ENCODE measurements at places on chromosomes 4 and X. TPM values are rescaled to one million over a fixed set of nuclear protein-coding genes. Genes with fewer than 3 reads are reported as not detected.

Gene FGFRL1
- total RNA-seq: 32.9 TPM

DNA sequence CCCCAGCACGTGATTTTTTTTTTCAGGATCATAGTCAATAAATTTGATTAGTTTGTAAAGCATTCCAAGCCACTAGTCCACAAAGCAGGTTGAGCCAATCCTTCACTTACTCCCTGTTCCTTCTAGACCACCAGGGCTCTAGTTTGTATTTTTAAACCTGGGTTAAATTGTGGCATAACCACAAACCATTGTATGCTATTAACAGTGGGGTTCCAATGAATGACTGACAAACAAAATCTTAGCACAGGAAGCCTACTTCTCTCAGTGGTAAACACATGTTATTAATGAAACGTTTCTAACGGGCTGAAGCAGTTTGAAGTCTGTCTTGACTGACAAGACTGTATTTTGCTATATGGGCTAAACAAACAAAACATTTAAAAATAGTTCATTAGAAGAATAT lies 48.6 kb upstream of the GYPA start:
- H3K4me1 ChIP-seq: no peaks in the 10 kb centered on the region
- no peaks in the 10 kb centered on the region for H3K27me3 ChIP-seq
- no peak for DNase-seq
- H3K27ac ChIP-seq: no peak overlapping the region
- no peaks in the 10 kb centered on the region for H3K36me3 ChIP-seq
- no peak overlapping the region for H3K4me3 ChIP-seq

GRCh38 chr4:155722336-155722735 lies 36.5 kb upstream of the GUCY1B1 start:
- no peaks in the 10 kb centered on the region for H3K4me1 ChIP-seq
- H3K27ac ChIP-seq: no peak overlapping the region
- peaks cover 4% of the 10 kb centered on the region for H3K36me3 ChIP-seq
- H3K27me3 ChIP-seq: no peaks in the 10 kb centered on the region

DNA sequence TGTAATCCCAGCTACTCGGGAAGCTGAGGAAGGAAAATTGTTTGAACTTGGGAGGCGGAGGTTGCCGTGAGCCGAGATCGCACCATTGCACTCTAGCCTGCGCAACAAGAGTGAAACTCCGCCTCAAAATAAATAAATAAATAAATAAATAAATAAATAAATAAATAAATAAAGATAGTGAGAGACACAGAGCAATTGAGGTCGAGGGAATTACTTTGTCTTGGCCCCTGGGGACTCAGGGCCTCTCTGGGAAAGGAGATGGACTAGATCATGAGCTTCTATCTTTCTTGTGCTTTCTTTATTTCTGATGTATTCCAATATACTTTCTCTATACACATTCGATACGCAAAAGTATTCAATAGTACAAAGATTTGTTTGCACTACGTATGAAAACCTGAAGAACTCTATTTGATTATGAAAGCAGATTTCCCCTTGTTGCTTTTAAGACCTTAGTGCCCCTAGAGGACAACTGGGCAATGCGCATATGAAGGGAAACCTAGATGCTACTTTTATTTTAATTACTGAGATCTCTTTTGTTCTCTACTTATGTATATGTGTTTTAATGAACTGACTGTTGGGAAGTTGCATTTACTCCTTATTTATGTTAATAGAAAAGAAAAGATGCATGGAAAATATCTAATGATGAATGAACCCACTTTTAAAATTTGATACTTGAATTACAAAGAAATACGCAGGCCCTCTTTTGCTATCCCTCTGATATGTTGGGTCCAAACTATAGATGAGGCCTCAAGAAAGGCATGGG lies 12.8 kb upstream of the ELOVL6 start:
- no peak for DNase-seq
- H3K4me1 ChIP-seq: no peaks in the 10 kb centered on the region
- H3K36me3 ChIP-seq: no peaks in the 10 kb centered on the region
- no peak overlapping the region for H3K4me3 ChIP-seq

- DNase-seq: no peak
- H3K4me3 ChIP-seq: no peak overlapping the region
Observed at GRCh38 chr4:172083272-172083671, 270.1 kb downstream of the GALNTL6 start.

- no peaks in the 10 kb centered on the region for H3K27me3 ChIP-seq
- no peaks in the 10 kb centered on the region for H3K36me3 ChIP-seq
- H3K4me1 ChIP-seq: no peaks in the 10 kb centered on the region
- DNase-seq: peak; percentile 58
- H3K4me3 ChIP-seq: no peak overlapping the region
- no peak overlapping the region for H3K27ac ChIP-seq
Observed at GRCh38 chrX:104270916-104271512, 16.3 kb upstream of the ESX1 start.

Gene PWWP3B
- total RNA-seq: not detected

Gene NLGN4X
- total RNA-seq: 2.1 TPM

Gene SOX3
- total RNA-seq: not detected

Gene MXRA5
- total RNA-seq: 13.5 TPM

Gene GALNTL6
- total RNA-seq: 1.6 TPM

Gene TRIM61
- total RNA-seq: 0.94 TPM

DNA sequence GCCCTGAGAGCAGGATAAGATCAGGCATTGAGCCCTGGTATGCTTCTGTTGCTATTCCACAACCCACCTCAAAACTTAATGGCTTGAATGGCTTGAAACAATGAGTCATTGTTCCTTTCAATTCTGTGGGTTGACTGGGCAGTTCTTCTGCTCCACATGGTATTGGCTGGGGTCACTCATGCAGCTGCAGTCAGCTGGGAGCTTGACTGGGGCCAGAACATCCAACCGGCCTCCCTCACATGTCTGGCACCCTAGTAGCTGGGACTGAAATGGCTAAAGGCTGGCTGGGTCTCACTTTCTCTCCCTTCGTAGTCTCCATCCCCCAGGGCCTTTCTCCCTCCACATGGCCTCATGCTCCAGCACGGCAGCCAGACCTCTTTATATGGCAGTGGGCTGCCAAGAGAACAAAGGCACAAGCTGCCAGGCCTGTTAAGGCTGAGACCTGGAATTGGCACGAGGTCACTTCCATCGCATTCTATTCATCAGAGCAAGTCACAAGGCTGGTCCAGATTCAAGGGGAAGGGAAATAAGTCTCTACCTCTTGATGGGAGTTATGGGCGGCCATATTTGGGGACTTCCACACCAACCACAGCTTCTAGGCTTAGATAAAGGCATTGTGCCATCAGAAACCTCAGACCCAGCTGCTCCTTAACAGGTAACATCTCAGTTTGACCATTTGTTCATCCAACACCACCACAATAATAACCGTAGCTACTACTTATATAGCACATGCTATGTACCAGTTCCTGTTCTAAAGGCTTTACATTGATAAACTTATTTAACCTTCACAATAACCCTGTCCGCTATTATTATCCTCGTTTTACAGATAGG lies 159.7 kb upstream of the ATP6AP2 start:
- DNase-seq: no peak
- H3K27me3 ChIP-seq: no peaks in the 10 kb centered on the region
- H3K36me3 ChIP-seq: no peaks in the 10 kb centered on the region
- no peak overlapping the region for H3K27ac ChIP-seq

DNA sequence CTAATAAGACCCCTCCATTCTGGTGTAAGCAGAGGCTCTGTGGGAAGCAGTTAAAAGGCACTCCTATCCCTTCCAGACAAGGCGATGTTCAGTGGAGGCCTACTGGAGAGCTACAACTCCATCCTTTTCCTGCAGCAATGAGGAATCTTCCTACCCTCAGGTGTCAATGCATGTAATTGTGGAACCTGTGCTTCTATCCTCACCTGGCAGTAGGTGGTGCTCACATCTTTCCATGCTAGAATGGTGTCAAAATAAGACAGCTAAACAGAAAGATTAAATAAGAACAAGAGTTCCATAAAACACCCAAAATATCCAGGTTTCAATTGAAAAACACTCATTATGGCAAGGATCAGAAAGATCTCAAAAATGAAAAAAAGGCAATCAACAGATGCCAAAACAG lies 224.6 kb downstream of the IL15 start:
- no peaks in the 10 kb centered on the region for H3K27me3 ChIP-seq
- no peak for DNase-seq
- H3K27ac ChIP-seq: no peak overlapping the region
- H3K36me3 ChIP-seq: no peaks in the 10 kb centered on the region
- H3K4me3 ChIP-seq: no peak overlapping the region

Gene SYNPO2
- 1,531 TPM for total RNA-seq

DNA sequence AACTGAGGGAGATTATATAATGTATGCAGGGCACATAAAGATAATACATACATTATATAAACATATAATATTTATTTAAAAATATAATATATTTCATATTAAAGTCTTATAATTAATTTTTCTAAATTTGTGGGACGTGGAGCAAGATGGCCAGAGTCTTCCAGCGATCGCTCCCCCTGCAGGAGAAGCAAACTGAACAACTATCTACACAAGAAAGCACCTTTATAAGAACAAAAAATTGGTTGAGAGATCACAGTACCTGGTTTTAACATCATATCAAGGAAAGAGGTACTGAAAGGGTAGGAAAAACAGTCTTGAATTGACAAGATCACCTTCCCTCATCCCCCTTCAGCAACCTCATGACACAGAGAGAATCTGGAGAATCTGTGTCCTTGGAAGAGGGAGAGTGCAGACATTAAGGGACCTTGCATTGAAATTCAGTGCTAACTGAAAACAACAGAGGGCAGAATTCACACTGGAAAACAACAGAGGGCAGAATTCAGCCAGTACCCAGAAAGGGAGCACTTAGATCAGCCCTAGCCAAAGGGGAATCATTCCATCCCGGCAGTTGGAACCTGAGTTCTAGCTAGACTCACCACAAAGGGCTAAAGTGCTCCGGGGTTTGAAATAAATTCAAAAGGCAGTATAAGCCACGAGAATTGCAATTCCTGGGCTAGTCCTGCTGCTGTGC lies 262.5 kb upstream of the NDST3 start:
- H3K27ac ChIP-seq: no peak overlapping the region
- no peaks in the 10 kb centered on the region for H3K27me3 ChIP-seq
- H3K4me1 ChIP-seq: no peaks in the 10 kb centered on the region

Gene CD38
- total RNA-seq: 9.3 TPM

GRCh38 chr4:133513901-133514300 lies 364.8 kb downstream of the PCDH10 start:
- no peak overlapping the region for H3K27ac ChIP-seq
- H3K36me3 ChIP-seq: no peaks in the 10 kb centered on the region
- H3K4me1 ChIP-seq: no peaks in the 10 kb centered on the region
- H3K4me3 ChIP-seq: no peak overlapping the region

GRCh38 chr4:47704693-47705325 lies 133.1 kb downstream of the CORIN start:
- no peaks in the 10 kb centered on the region for H3K4me1 ChIP-seq
- no peaks in the 10 kb centered on the region for H3K27me3 ChIP-seq
- DNase-seq: no peak
- no peak overlapping the region for H3K27ac ChIP-seq
- H3K4me3 ChIP-seq: no peak overlapping the region
- H3K36me3 ChIP-seq: no peaks in the 10 kb centered on the region

DNA sequence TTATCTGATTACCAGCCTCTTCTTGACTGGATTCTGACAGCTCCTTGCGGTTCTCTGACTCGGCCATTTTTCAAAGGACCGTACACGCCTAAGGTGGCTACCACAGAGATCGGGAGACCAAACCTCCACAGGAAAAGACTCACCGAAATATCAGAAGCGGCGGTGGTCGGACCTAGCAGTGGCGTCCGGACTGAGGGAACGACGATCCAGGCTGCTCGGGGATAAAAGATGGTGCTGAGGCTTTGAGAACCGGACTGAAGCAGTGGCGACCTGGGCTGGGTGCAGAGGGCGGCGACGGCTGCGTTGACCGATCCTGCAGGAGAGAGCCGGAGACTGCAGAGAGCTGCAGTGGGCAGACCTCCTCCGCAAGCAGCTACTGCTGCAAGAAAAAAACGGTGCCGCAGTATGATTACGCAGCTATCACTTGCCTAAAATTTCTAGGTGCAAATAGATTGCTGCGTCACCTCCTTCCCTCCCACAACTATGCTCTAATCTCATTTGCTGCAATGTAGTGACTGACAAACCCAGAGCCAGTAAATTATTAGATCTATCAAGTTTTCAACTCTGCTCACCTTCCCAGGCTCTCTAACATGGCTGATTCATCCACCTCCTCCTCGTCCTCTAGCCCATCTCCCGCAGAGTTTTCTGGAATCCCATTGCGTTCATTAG lies at the start of gene NAP1L2:
TSS of gene NAP1L2 (minus strand) at position 426 of the 669 bp plus-strand sequence. CDS start at position 67, 359 bp downstream.
- H3K36me3 ChIP-seq: no peaks in the 10 kb centered on the region
- no peaks in the 10 kb centered on the region for H3K4me1 ChIP-seq
- no peaks in the 10 kb centered on the region for H3K27me3 ChIP-seq
- DNase-seq: peak; percentile 75

GRCh38 chr4:77158487-77158861 lies 1.5 kb downstream of the CCNG2 start:
- H3K4me3 ChIP-seq: peak overlapping the region; percentile 19
- H3K4me1 ChIP-seq: peaks cover 2% of the 10 kb centered on the region
- no peak for DNase-seq
- H3K27ac ChIP-seq: peak overlapping the region; percentile 58
- H3K36me3 ChIP-seq: peaks cover 4% of the 10 kb centered on the region
